NCI-H1694 treated with DMSO at 0.1 percent for 48 hours (cell line): ENCODE measurements at places on chromosomes 11 and 22.

DNA sequence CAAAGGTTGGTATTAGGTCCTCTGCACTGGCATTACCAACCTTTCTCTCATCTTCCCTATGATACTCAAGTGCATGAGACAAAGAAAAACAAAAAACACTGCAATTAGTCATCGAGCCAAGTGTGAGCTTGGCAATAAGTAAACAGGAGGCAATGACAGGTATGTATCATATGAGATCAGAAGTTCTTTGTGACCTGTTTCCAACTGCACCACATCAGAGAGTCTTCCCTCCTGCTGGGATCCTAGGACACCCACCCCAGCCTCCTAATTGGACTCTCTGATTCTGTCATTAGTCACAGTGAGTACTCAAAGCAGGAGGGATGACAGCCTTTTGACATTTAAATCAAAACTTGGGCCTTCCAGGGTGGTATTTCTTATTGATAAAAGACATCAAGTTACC lies 7.8 kb upstream of the JAML start:
- no peak for DNase-seq

DNA sequence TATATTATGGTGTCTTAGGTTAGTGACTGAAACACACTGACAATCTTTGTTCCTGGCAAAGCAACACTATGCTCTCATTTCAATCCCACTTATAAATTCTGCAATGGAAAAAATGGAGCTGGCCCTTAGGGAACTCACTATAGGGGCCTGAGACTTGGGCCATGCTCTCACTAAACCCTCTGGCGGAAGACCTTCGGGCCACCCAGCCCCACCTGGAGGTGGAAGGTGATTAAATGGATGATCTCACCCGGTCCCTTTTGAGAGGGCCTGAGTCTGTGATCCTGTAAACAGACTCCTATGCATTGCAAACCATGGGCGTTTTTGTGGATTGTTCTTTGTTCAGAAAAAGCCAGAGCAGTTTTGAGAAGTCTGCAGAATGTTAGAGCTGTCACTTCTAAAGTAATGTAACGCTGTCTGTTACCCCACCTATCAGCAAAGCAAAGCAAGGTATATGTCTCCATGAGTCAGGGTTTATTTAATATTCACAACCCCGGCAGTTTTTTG lies 17.0 kb upstream of the CDON start:
- no peak for DNase-seq

DNA sequence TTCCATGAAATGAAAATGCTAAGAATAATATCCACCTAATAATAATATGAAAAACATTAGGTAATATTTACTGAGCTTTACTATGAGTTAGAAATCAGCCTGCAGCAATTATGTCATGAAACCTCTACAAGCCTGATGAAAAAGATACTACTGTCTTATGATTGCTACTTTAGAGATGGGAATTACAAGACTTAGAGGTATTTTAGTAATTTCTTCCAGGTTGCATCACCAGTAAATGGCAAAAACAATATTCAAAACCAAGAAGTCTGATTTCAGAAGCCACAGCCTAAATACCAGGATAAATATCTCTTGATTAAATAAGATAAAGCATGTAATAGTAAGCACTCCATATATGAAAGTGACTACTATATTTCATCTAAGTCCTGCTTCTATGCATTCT lies 13.8 kb downstream of the OR5B21 start:
- no peak for DNase-seq

- DNase-seq: no peak
Observed at GRCh38 chr11:210122-210802, 2.8 kb downstream of the RIC8A start.

GRCh38 chr11:102323542-102324251 lies 6.4 kb downstream of the BIRC3 start:
- DNase-seq: no peak

- DNase-seq: no peak
Observed at GRCh38 chr11:2789331-2789730, 89.5 kb upstream of the KCNQ1OT1 start.

- no peak for DNase-seq
Observed at GRCh38 chr22:38180841-38181452, 683 bp downstream of the PLA2G6 start.

- DNase-seq: no peak
Observed at GRCh38 chr22:17074648-17075002, 10.2 kb upstream of the IL17RA start.

DNA sequence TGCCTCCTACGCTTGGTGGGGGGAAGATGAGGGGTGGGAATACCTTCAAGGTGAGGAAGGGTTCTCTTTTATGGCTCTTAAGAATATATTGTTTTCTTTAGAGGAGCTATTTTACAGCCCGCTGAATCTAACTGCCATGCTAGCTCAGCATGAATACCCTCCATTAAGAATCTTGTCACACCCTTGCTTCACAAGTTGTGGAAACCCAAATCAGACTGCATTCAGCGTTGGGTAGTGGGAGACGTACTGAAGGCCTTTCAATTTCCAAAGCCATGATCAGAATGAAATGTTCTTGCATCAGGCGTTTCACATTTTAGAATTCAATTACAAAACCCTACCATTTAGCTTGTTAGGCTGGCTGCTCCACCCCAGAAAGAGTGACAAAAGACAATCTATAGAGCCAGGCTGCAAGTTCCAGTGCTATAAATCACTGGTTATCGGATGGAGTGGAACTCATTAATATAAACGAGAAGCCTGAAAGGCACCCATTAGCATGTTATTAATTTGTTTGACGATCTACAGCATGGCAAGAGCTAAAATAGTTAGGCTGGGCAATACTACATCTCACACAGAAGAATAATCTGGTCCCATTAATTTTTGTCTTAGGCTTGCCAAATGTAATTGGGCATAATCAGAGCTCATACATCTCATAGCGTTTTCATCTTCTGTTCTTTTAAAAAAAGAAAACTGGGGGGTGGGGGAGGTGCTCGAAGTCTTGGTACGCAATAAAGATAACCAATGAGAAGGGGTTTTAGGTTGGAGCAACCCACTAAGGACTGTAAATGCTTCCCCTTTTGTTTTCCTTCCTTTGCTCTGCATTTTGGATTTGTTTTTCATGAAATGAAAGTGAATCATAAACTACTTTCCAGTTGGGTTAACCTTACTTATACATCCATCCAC lies 57.5 kb downstream of the ABTB2 start:
- no peak for DNase-seq

- no peak for DNase-seq
Observed at GRCh38 chr22:32318361-32318760, 39.3 kb upstream of the RFPL3 start.

DNA sequence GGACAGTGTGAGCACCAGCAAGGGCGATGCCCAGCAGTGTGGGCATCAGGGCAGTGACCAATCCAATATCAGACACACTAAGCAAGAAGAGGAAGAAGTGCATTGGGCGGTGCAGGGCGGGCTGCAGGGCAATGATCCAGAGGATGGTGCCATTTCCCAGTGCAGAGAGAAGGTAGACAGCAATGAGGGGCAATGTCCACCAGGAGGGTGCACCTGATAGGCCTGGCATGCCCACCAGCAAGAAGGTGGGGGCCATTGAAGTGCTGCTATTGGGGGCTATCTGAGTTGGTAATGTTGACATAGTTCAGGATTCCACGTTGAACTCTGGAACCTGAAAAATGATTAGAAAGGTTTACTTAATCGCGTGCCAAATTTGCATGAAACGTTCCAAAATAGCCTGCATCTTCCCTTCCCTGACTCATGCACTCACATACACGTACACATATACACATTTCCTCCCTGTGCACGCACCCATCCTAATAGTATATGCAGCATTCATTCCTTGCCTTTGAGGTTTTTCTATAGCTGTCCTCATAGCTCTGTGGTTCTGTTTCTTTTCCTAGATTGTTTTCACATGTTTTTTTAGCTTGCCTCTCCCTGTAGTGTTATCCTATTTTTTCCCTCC lies at the start of gene OR51S1:
Gene OR51S1 (minus strand): TSS at position 301 of the 625 bp plus-strand sequence. CDS start 0 bp downstream, at position 301.
- no peak for DNase-seq

- DNase-seq: no peak
Observed at GRCh38 chr11:129061492-129062230, 119.0 kb upstream of the TP53AIP1 start.

DNA sequence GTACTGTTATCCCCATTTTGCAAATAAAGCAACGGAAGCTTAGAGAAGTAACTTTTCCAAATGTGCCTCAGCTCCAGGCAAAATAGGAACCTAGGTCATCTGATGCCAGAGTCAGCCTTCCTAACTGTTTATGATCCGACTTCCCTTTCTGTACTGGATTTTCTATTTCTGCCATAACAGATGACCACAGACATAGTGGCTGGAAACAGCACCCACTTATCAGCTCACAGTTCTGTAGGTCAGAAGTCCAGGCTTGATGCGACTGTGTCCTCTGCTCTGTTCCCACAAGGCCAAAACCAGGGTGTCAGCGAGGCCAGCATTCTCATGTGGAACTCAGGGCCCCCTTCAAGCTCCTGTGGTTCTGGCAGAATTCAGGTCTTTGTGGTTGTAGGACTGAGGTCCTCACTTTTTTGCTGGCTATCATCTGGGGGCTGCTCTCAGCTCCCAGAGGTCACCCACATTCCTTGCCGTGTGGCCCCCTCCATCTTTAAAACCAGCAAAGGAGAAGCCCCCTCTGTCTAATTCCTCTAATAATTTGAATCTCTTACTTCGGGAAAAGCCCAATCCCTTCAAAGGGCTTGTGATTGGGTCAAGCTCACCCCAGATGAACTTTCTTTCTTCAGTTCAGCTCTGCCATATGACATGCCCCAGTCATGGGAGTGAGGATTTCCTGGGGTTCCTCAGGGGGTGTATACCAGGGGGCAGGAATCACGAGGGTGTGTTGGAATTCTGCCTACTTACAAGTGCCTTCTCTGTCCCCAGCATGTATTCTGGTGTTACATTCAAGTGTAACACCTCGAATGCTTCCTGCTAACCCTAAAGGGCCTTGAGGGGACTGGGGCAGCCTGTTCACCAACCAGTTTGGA lies 15.3 kb downstream of the KCNJ5 start:
- DNase-seq: no peak

DNA sequence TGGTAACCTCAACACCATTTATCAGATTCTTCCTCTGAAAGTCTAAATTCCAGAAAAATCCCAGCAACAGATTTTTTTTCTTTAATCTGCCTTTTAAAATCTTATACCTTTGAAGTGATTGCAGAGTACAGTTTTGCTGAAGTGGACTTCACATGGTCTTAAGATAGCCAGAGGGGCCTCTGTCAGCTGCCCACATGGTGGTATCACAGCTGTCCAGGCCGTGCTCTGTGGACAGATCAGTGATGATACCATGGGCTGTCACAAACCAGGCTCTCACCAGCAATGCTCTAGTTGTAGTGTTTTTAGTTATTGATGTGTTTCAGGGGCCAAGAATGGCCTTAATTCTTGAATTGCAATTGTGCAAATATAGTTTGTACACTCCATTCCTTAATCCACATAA lies 44.0 kb downstream of the PARVA start:
- DNase-seq: no peak

- no peak for DNase-seq
Observed at GRCh38 chr11:71213696-71214552, 38.5 kb downstream of the SHANK2 start.

- DNase-seq: no peak
Observed at GRCh38 chr22:47352920-47353700, 590.7 kb downstream of the TBC1D22A start.

DNA sequence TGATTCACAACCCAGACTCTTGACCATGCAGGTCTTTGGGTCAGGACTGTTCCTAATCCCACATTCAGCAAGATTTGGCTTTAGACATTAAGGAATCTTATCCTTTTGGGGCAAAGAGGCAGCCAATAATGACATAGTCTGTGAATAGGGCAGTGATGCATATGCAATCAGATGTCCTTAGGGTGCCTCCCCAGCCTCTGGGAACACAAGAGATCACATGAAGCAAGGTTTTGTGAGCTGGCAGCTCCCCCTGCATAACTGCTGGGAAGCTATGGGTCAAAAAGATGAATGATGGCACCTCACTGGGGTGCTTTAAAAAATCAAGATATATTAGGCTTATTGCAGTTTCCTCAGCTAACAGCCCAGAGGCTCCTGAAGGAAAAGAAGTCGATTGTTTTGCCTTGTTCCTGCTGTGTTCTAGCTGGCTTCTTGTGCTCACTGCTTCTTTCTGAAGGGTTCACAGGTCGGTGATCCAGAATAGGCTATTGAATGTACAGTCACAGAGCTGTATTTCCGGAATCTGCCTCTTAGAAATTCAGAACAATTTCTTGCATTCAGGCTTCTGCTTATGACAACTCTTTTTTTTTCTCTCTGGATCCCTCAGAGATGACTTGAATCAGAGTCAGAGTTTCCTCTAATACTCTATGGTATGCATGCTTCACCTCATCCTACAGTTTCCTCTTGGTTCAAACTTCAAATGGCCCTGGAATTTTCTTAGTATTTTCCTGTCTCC lies 31.7 kb downstream of the INSC start:
- no peak for DNase-seq

GRCh38 chr11:29161191-29161590 lies 855.6 kb downstream of the KCNA4 start:
- DNase-seq: no peak

- no peak for DNase-seq
Observed at GRCh38 chr11:64409707-64410403, 50.9 kb downstream of the RPS6KA4 start.

DNA sequence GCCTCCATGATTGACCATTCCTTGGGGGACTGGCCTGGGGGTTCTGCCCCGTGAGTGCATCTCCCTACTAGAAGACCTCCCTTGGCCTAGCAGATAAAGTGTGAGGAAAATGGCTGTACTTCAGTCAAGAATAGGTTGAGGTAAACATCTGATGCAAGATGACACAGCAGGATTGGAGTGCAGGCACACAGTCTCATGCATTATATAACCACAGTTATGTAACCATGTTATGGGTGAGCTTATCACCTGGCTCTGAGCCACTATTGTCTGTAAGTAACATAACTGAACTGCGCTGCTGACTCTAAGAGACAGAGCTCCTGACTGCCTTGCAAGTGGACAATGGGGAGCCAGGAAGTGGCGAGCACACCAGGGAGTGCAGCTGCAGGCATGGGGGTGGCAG lies 378.7 kb upstream of the ANO5 start:
- DNase-seq: no peak

DNA sequence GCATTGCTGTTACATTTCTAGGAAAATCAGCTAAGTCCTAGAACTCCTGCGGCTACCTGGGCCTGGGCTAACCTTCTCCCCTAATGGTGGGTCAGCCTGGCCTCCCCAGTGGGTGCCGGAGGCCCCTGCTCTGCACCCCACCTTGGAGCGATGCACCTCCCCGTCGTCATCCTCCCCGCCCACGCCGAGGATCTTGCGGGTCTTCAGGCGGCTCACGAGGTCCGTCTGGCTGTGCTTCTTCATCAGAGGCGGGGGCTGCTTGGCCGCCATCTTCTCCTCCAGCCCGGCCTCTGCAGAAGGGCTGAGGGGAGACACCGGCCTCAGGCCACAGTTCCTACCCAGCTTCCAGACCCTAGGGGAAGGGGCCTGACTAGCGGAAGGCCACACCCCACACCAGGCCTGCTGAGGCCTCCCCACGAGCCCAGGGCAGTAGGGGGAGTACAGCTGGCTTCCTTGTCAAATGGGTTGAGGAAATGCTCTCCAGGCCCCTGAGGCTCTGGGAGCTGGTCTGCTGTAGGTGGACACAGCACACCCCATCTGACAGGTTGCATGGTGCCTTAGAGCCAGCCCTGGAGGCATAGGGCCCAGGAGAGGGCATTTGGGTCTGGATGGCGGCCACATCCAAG lies 12.5 kb downstream of the TP53I11 start:
- DNase-seq: no peak

- DNase-seq: no peak
Observed at GRCh38 chr22:25802018-25802417, 60.0 kb downstream of the MYO18B start.

- DNase-seq: peak; percentile 1
Observed at GRCh38 chr11:102390667-102391465, 43.9 kb downstream of the BIRC2 start.
